NCI-H1092 (cell line): ENCODE measurements at places on chromosomes 2 and 18.
A peak's percentile ranks its signal among the peaks of the same experiment; 100 is the strongest.

- DNase-seq, result no peak
These were observed 24.4 kb upstream of the GPR39 start for GRCh38 chr2:132392221-132392620.

DNA sequence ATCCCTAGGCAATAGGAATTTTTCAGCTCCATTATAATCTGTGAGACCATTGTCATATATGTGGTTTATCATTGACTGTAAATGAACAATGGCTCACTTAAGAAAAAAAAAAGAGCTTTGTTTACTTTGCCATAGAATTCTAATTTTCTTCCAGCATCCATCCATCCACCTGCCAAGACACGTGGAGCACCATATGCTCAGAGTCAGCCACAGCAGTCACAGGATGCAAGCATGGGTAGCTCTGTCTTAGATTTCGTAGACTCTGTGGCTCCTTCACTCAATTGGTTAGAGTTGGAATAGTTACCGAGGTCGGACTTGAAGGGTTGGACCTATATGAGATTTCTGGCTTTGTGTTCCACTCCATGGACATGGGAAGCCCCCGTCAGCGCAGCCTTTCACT is 75.6 kb downstream of the COA5 start:
- no peak for DNase-seq

DNA sequence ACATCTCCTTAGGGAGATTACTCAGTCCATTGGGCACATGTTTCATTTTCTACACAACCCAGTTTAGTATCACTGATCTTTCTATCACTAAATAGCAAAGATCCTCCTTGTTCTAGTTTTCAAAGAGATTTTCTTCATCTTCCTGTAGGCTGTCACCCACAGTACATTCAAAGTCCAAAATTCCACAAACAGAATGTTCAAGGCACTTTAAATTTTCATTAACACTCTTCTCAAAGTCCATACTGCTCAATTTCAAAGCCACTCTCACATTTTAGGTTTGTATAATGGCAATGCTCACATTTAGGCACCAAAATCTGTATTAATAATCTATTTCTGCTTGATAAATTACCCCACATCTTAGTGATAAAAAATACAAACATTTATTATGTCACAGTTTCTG is 152.8 kb downstream of the FSIP2 start:
- DNase-seq, result no peak

GRCh38 chr18:34933909-34934661 is 107.1 kb upstream of the MAPRE2 start:
- DNase-seq, result no peak

GRCh38 chr18:68262690-68263294 is 452.1 kb downstream of the TMX3 start:
- DNase-seq, result no peak

- DNase-seq, result no peak
These were observed 6.3 kb downstream of the STARD7 start for GRCh38 chr2:96202152-96202854.

GRCh38 chr2:46512185-46512584 is 32.8 kb downstream of the TMEM247 start:
- DNase-seq, result no peak

DNA sequence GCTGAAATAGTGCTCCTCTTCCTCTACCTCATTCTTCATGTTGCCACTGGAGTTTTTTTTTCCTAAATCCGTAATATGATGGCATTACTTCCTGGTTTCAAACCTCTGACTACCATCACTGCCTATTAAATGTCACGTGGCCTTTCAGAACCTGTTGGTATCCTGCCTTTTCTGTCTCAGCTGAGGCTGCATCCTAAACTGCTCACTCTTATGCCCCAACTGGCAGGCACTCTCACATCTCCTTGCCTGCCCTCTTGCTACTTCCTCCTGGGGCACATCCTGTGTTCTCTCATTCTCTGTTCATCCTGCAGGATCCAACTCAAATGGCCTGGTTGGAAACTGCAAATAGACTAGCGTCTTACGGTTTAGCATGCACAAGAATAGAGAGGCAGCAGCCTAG is 468.1 kb upstream of the FANCL start:
- DNase-seq, result no peak

- peak; percentile 1 for DNase-seq
These were observed 200.6 kb downstream of the PPP1R1C start for GRCh38 chr2:182186132-182186735.

DNA sequence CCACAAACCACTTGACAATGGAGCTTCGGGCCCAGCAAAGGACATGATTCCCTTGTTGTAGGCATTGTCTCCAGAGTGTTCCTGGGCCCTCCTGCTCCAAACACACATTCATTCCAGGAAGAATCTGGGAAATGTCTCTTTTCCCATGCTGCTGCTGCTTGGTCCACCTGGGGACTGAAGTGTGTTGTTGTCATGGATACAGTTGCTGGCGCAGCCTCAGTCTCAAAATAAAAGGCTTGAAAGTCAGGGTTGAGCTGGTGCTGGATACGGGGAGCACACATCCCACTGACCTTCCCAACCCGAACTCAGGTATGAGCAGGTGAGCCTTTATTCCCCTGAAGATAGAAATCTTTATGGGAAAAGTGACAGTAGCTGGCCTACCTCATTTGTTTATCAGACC is 30.6 kb upstream of the SPP2 start:
- DNase-seq, result no peak

- no peak for DNase-seq
These were observed 129.3 kb downstream of the CAPN13 start for GRCh38 chr2:30677861-30678385.

DNA sequence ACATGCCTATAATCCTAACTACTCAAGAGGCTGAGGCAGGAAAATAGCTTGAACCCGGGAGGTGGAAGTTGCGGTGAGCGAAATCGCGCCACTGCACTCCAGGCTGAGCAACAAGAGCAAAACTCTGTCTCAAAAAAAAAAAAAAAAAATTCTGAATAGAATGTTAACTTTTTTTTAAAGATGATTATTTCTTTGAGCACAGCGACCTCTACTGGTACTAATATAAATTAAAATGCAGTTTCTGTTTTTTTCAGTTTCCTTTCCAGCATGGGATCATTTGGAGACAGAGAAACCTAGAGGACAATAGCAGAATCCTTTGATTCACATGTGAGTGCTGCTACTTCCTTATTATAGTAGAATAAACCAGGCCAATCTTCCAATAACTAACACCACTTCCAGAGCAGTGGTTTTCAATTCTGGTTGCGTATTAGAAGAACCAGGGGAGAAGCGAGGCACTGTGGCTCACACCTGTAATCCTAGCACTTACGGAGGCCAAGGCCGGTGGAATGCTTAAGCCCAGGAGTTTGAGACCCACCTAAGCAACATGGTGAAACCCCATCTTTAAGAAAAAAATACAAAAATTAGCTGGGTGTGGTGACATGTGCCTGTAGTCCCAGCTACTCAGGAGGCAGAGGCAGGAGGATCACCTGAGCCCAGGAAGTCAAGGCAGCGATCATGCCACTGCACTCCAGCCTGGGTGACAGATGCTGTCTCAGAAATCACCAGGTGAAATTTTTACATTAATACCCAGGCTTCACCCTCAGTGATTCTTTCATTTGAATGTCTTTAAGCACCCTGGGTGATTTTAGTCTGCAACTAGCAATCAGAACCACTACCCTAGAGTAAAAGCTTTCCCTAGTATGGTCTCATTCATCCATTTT is 10.1 kb downstream of the SRSF7 start:
- no peak for DNase-seq

- DNase-seq, result no peak
These were observed 105.3 kb downstream of the ZNF516 start for GRCh38 chr18:76389716-76390115.

DNA sequence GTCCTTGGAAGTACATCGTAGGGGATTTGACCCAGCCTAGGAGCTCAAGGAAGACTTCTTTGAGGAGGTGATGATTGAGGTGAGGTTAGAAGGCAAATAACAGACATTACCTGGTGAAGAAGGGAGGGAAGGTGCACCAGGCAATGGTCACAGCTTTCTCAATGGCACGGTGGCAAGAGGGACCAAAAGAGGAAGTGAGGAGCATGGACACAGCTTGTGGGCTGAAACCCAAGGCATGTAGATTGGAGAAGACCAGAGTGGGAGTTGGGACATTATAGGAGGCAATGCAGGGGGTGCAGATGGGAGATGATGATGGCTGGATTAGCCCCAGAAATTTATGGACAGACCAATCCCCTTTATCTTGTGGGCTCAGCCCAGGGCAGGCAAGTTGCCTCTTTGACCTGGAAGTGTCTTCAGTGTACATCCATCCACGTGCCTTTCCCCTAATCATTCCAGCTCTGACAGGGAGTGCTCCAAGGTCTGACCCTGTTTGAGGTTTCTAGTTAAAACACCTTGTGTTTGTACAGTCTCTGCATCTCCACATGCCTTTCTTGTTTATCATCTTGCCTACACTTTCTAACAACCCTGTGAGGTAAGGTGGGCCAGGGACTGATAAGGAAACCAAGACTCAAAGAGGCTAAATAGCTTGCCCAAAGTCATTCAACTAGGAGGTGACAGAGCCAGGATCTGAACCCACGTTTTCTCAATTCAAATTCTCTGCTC is 59.1 kb downstream of the NRP2 start:
- DNase-seq, result no peak

GRCh38 chr2:80374105-80374504 is 69.6 kb upstream of the LRRTM1 start:
- DNase-seq, result no peak

GRCh38 chr2:157813467-157813866 is 62.7 kb downstream of the ACVR1 start:
- no peak for DNase-seq

- DNase-seq, result no peak
These were observed 7.2 kb downstream of the BOLL start for GRCh38 chr2:197777823-197778407.

DNA sequence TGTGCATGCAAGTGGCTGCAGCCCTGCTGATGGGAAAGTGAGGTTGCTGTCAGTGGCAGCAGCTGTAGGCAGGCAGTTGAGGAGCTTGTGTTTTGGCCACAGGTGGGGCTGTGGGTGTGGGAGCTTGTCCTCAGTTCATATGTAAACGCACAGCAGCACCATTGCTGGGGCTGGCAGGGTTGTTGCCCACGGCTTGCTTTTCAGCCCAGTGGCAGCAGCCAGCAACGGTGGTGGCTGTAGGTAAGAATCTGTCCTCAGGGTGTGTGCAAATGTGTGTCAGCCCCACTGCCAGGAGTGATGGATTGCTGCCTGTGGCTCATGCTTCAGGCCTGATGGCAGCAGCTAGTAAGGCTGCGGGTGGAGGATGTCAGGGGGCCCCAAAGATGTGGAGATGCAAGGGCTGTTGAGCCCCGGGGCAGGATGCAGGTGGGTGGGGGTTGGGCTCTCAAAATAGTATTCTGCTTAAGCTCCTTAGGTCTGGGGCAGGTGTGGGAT is 141.3 kb upstream of the THUMPD2 start:
- DNase-seq, result no peak

- no peak for DNase-seq
These were observed 90.3 kb downstream of the LPIN1 start for GRCh38 chr2:11836647-11837219.

DNA sequence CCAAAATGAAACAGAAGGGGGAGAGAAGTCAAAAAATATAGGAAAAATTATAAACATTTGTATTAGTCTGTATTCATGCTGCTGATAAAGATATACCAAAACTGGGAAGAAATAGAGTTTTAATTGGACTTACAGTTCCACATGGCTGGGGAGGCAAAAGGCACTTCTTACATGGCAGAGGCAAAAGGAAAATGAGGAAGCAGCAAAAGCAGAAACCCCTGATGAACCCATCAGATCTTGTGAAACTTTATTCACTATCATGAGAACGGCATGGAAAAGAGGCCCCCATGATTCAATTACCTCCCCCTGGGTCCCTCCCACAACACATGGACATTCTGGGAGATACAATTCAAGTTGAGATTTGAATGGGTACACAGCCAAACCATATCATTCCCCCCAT is 79.1 kb downstream of the ZRANB3 start:
- no peak for DNase-seq

DNA sequence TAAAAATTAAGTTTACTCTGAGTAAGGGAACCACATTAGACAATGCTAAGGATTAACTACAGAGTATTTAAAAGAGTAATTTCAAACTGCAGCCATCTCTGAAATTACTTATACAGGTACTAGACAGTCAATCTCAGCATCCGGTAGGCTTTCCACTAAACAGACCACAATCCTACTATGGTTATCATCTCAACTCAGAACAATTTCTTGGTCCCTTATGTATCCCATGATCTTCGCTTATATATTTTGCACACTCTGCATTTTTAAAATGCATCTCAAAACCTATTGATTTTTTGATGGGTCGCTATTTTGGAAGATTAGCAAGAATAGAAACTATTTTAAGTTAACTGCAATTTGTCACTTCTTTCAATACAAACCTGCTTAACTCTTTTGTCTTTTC is 1.4 kb downstream of the PPP4R1 start:
- no peak for DNase-seq

DNA sequence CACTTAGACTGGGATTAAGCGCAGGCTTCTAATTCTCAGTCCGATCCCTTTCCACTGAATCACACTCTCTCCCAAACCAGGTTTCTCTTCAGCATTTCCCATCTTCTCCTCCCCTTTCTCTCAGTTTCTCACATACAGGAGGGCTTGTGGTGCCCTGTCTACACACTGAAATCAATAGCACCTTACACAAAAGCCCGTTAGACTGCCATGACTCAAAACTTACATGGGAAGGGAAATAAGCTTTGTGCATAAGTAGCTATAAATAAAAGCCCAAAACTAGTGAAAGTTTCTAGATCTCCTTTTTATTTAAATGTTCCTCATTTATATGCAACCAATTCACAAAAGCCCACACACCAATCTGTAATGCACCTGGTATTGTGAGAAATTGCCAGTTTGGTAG is 318.4 kb downstream of the TXNL1 start:
- DNase-seq, result no peak

DNA sequence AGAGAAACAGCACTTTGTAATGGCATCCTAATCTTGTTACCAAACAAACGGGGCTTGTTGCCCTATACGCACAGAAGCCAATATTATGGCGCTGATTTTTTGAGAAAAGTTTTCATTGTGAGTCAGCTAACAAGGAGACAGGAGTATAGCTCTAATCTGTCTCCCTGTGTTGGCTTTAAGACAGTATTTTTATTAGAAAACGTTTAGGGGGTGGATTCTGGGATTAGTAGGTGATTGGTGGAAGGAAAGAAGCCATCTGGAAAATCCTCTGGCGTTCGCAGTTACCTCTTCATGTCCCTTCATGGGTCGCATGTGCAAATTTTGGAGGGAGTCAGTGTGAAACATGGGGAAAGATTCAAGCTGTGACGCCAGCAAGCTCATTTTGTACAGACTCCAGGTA is 698 bp upstream of the TMEM237 start:
- no peak for DNase-seq

DNA sequence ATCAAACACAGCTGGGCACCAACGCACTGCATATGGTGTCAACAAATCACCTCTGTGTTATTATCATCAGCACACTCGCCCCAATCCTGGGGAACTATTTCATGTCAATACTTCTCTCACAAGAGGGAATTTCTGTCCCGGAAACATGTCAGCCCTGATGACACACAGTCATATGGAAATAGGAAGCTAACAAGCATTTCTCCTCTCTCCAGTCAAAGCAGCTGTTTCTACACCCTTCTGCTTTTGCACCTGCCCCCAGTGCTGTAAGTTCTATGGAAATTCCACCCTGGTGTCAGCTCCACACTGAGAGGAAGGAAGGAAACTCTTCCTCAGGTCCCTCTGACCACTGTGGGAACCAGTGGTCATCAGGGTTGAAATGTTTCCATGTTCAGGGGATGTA is 447.6 kb upstream of the ID2 start:
- DNase-seq, result no peak
